ENCODE measurements at places on chromosomes 1 and 21.

DNA sequence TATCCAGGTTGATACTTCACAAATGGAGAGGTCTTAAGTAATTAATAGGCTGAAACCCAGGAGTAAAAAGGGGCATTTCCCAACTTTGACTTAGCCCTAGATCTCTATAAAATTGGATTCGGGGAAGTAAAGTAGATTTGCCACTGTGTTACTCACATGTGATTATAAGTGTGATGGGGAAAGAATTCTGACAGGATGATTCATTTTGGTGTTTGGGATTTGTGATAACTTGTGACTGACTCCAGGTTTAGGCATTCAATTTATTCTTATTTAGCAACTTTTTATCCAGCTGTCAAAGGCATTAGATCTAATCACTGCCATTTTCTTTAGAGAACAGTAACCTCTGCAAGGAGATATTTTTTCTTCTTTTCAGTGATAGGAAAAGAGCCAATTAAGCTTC lies 175.5 kb downstream of the ASTN1 start:
- DNase-seq = no peak

DNA sequence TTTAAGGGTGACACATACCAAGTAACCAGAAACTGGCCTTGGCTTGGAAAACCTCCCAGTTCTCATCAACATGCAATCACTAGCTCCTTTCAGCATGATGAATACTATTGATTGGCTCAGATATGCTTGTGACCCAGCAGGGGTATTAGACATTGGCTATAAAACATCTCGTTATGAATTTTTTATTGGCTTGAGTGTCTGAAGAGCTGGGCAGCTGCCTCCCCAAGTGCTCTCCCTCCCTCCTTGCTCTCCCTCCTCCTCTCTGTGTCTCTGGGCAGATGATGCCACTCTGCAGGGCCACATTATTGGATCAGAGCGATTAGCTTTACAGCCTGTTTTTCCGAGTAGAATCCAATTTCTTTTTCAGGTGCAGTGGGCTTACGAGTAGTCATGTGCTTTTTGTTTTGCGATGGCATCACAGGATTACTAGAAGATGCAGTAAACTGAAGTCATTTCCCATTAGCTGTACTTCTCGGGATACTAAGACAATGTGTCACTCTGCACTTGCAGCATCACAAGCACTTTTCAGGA lies 79.3 kb upstream of the ATF3 start:
- no peak for DNase-seq

- DNase-seq = no peak
These were observed 7.5 kb downstream of the MDM4 start for GRCh38 chr1:204523605-204524215.

DNA sequence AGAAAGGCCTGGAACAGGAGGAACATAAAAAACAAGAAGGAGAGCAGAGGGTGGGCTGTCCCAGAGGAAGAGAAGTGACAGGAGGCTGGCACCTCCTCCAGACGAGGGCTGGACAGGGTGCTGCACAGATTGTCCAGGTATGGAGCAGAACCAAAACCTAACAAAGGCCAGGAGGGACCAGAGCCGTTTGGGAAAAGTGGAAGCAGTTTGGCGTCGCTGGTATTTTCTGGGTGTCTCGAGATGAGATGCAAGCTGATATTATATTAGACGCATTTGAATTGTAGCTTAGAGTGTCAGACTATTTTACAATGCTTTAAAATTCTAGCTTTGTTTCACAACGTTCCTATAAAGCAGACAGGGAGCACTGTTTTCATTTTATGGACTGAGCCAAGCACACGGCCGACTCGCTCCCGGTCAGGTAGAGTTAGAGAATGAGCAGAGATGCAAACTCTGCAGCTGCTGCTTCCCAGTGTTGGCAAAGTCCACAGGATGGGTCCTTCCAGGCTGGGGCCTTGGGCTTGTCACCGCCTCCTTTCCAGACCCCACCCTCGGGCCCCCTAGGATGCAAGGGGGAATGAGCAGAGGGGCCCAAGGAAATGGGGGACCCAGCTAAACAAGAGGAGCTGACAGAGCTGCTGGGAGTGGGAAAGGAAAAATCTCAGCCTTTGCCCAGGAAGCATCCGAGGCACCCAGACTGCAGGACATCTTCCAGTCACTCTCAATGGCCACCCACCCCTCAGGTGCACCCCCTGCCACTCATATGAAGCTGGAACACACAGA lies 60.8 kb upstream of the TMPRSS2 start:
- no peak for DNase-seq

- DNase-seq = no peak
These were observed 50.1 kb downstream of the NDUFS5 start for GRCh38 chr1:39076127-39076798.

DNA sequence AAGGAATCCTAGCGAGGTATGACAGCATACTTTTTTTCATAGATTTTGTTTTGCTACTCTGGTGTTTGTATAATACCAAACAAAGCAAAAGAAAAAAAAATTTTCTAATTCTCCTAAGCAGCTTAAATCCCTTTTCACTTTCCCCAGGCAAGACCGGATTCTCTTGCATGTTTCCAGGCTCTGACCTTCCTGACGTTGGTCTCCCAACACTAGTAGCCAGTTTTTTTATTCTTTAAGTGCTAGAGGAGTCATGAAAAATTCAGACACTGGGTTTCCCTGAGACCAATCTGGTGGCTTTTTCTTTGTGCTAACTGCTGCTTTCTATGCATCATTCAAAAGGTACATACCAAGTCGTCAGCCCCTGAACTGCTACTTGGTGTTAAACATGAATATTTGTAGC lies 111.4 kb downstream of the ZNF326 start:
- DNase-seq = no peak

DNA sequence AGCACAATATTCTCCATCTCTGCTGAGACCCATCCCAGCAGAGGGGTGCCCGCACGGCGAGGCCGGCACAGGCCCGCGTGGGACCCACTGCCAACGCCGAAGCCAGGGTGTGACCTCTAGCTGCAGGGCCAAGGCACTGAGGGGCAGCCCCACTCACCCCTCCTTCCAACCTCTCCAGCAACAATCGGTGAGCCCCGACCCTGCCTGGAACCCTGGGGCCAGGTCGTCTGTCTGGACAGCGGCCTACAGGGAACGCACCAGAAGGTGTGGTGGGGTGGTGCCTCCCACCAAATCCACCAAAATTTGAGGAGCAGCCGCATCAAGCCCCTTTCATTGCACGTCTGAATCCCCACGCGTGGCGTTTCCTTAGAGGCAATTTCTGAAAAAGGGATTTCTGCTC lies 63.0 kb upstream of the ADARB1 start:
- no peak for DNase-seq

DNA sequence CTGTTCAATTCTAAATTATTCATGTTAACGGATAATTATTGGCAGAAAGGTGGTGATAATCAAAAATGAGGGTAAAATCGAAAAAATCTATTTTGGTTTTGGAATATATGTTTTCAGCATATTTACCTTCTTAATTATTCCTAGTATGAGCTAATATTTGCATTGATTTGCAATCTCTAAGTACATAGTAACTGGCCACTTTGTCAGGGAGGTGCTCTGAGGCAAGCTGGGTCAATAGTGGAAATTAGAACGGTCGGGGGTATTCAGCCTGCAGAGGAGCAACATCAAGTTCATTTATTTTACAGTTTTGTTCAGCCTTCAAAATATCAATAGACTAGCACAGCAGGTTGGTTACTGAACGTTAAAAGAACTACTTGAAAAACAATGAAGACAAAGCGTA lies 1.8 kb downstream of the OTUD7B start:
- DNase-seq = no peak

GRCh38 chr21:41928621-41929220 lies 25.1 kb downstream of the C2CD2 start:
- no peak for DNase-seq

GRCh38 chr21:45999581-46000181 lies 18.1 kb downstream of the COL6A1 start:
- no peak for DNase-seq

GRCh38 chr1:30866594-30866993 lies 42.0 kb downstream of the SDC3 start:
- no peak for DNase-seq

- DNase-seq = no peak
These were observed 10.9 kb upstream of the AGPAT3 start for GRCh38 chr21:43853851-43854772.

- no peak for DNase-seq
These were observed 148.4 kb upstream of the TMEM51 start for GRCh38 chr1:15005116-15005515.

DNA sequence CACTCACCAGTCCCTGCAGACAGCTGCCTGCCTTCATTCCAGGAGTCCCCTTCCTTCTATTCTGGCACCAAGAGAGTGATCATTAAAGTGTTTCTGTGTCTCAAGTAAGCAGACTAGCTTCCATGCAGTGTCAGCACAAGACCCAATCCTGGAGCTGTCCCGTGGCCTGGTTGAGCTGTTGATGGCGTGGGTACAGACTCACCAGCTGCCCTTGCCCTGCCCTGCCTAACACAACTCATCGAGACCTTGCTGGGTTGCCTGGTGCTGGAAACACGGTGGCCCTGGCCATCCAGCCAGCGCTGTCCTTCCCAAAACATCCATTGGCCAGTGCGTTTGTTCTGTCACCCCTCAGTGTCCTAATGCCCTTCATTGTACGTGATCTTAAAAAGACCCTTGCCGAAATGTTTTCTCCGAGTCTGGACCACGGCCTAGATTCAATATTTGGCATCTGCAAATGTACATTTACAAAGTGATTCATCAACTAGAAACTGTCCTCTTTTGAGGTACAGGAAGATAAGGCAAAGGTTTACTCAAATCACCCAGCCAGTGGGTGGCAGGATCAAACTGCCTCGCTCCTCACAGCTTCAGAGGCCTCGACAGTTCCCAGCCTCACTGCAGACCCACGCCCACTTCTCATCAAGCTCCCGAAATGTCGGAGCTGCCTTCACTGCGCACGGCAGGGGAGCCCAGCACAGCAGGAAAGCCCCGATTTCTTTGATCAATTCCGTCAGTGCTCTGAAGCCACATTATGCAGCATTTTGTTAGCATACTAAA lies 494.2 kb downstream of the KIF26B start:
- no peak for DNase-seq

GRCh38 chr1:110746644-110747259 lies 72.0 kb upstream of the KCNA3 start:
- no peak for DNase-seq

DNA sequence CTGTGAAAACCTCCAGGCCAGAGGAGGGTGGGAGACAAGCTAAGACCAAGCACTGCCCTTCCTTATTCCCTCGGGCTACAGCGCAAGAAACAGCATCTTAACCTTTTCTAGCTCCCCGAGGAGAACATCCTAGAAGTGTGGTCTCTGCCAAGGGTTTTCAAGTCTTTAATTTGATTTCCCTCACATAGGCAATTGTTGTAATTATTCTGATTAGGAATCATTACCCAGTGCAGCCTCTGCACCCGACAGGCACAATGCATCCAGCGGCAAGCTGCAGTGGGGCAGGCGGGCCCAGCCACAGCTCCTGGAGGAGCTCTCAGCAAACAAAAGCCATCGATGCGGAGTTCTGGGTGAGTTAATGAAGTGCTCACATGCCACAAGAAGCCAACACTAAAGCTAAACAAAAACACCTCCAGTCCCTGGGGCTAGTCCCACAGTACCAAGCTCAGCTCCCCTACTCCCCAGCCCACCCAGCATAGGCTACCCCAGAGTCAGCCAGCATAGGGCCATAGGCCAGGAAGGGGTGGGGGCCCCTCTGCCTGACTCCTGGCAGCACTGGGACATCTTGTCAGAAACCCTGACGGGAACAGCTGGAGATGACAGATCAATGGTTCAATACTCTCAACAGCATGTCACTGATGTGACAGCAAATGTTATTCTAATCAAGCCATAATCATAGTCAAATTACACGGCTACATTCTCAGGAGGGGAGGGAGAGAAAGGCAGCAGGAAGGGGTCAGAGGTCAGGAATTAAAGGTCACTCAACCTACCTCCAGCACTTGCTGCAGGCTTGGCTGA lies 42.5 kb downstream of the ERI3 start:
- no peak for DNase-seq

DNA sequence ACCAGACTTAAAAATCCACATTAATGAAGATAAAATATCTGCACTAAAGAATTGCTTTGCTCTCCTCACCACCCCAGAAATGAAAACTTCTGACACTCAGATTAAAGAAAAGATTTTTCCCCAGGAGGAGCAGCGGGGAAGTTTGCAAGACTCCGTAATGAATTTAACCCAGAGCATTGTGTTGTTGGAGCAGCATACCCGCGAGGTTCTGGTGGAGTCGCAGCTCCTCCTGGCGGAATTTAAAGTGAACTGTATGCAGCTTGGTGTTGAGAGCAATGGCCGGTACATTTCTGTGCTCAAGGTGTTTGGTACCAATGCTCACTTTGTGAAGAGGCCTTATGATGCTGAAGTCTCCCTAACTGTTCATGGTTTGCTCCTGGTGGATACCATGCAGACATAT lies 46.4 kb downstream of the VPS13D start:
- no peak for DNase-seq

DNA sequence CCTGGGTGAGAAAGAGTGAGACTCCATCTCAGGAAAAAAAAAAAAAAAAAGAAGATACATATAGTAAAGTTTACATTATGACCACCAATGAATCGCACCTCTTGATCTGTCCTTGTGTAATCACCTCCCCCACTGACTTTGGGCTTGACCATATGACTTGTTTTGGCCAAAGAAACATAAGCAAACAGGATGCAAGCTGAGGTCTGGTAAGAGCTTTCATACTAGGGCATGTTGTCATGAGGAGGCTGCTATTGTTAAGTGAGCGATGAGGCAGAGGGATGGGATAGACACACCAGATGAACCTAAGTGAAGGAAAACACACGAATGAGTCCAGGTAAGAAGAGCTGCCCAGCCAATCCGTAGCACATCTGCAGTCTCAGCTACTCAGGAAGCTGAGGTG lies 10.7 kb downstream of the ENAH start:
- DNase-seq = no peak

GRCh38 chr1:17535300-17535936 lies 4.1 kb upstream of the ARHGEF10L start:
- DNase-seq = no peak

GRCh38 chr1:226073184-226073950 lies 10.9 kb downstream of the H3-3A start:
- DNase-seq = no peak

DNA sequence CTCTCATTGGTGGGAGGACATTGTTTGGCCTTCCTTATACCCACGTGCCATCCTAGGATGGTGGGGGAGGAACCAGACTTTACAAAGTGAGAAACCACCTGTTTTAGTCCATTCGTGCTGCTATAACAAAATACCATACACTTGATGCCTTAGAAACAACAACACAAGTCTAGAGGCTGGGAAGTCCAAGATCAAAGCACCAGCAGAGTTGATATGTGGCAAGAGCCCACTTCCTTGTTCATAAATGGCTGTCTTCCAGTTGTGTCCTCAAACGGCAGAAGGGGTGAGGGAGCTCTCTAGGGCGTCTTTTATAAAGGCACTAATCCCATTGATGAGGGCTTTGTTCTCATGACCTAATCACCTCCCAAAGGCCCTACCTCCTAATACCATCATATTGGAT lies 31.1 kb downstream of the CAPN8 start:
- DNase-seq = no peak

- DNase-seq = no peak
These were observed 1823.9 kb downstream of the PLA2G4A start for GRCh38 chr1:188652678-188653077.

Data from stimulated activated CD4-positive, alpha-beta T cell treated with anti-CD3 and anti-CD28 coated beads, TNF-alpha, amount 100 ng/mL, for 1 hour (primary cell).